ENCODE measurements at places on chromosomes 4 and X.

- no peak for DNase-seq
Observed at GRCh38 chr4:4271912-4272311, 18.0 kb downstream of the LYAR start.

DNA sequence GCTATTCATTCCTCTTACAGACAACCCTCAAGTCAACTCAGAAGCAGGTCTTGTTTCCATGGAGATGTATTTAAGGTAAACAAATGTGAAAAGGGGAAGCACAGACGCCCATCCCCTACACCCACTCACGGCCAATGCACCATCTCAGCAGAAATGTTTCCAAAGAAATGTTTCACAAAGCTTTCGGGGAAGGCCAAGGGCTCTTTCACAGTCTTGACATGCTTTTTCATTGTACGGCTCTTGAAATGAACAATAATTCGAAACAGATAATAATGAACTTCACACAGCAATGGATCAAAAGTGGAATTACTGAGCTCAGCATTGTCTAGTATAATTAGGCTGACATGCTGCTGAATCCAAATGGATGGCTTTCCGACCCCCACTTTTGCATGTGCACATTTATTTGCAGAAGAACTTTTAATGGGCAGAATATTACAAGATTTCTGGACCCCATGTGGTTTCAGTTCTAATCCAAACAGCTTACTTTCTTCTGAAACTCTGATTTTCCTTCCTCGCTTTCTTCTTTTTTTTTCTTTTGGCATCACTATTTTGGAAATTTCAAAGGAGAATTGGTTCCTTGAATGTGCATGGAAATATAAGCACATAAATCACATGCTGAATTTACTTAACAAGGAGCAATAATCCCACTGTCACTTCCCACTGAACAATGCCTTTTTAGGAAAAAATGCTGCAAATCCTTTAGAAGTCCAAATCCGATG lies 160.9 kb downstream of the SMIM20 start:
- no peak for DNase-seq

- peak; percentile 20 for DNase-seq
Observed at GRCh38 chr4:77044461-77045150, 31.2 kb downstream of the CCNI start.

DNA sequence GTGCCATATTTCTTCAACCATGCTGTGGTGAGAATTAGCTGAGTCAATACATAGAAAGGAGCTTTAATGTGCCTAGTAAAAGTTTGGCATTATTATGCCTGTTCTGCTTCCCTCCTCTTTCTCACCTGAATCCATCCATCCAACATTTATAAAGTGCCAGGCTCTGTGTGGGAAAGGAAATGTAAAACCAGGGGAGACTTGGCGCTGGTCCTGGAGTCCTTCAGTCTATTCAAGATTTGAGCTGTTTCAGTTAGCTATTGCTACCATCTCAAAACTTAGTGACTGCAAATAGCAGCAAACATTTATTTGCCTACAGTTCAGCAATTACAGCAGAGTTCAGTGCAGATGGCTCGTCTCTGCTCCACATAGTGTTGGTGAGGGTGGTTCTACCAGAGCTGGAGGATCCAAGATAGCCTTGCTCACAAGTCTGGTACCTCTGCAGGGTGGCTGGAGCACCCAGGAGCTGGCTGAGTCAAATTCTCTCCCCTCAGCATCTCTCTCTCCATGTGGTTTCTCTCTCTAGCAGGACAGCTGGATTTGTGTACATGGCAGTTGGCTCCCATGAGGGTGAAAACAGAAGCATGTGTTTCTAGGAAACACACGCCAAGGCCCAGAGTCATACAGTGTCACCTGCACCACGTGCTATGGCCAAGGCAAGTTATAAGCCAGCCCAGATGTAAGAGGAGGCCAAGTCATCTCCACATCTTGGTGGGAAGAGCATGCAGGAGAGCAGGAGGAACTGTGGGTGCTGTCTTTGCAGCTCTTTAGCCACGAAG lies 77.3 kb downstream of the FHDC1 start:
- DNase-seq = no peak

Data from SW480 (cell line).